ENCODE measurements at places on chromosomes 5 and 9.

GRCh38 chr9:108374626-108375025, 481.2 kb downstream of the ACTL7B start:
- no peak for DNase-seq

- DNase-seq: no peak
Measured at GRCh38 chr9:116304761-116305160, 151.2 kb downstream of the PAPPA start.

DNA sequence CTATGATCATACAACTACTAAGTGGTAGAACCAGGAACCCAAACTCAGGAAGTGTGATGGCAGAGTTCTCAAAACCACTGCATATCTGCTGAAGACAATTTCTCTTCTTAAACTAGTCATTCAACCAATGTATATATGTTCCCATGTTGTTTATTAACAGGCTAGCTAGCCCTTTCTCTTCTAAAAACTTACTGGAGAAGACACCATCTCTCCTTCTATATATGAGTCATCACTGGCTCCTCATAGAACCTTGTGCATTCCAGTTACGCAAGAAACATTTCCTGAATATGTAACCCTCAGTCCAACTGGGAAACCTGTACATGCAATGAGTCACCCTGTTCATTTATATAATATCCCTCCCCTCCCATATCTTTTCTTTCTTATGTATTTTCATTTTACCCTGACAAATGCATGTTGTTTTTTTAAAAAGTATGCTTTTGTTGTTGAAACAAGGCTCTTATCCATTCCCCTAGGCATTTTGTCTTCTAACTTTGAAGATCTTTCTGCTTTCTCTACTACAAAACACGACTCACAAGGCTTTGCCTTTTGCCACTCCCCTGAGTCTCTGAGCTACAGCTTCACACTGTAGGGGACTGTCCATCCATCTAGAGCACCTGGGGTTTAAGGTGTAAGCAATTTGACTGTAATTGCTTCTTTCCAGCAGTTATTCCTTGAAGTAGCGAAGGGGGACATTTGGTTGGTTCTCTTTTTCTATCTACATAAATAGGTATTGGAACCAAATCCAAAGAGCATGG, 119.5 kb downstream of the ANXA1 start:
- peak; percentile 86 for DNase-seq

DNA sequence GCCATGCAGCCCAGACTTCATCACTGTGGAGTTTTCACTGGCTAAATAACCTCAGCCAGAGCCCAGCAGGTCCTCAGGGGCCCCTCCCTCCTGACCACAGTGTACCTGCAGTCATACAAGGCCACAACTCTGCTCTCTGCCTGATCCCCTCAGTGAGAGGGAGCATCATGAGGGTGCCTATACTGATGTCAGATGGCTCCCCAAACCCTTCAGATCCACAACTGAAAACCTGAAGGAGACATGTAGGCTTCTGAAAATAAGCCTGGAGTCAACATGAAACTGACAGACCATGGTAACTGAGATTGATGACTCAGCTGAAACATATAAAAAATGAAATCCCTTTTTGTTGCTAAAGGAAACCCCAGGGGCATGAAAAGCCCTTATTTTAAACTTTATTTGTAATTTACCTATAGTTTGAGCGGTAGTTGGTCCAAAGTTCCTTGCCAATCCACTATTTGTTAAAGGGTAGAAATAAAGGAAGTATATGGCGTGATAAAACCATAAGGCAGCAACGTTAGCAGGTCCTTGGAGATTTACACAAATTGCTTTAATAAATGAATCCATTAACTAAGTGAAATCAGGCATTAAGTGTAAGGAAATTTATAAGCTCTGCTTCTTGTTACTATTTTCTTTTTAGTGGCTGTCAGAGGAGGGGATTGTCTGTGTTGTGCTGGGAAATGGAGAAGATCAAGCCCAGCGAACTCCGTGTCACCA, 68.3 kb downstream of the FGF1 start:
- DNase-seq: no peak

GRCh38 chr5:113232221-113232620, 202.6 kb downstream of the TSSK1B start:
- no peak for DNase-seq

- DNase-seq: no peak
Measured at GRCh38 chr5:113379936-113380806, 54.6 kb downstream of the TSSK1B start.

DNA sequence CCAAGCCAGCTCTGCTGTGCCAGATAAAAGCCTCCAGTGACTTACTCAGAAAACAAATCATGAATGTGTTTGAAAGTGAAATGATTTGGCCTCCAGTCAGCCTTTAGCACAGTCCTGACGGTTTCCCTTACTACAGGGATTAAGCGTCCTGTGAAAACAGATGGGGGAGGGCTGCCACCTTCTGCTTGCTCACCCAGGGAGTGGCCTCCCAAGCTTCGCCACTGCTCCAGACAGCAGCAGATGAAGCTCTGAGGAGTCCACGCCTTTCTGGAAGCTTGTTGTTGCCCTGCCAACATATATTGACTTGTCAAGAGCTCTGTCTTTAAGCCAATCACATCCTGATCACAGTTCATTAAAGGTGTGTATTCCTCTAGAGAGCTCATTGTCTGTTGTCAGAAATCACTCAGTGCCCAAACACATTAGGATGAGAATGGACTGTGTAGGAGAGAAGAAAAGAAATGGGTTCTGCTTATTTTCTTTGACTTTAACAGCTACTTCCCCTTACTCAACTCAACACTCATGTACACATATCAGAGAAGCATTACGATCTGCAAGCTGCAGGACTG, 4.9 kb upstream of the FYB1 start:
- no peak for DNase-seq

DNA sequence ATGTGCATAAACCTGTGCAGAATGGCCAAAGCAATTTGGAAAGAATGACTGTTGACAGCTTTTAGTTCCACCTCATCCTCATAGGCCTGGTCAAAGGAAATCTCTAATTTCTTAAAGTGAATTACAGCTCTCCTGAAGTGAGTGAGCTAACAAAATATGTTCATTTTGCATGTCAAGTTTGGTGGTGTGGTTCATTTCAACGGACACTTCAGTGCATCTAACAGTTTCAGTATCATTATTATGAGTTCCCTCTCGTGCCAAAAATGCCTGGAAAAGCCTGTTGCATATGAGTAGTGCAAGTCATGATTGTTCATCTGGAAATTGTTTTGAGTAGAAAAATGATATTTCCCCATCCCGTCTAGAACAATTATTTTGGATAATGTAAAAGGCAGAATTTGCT, 53.2 kb upstream of the HMHB1 start:
- no peak for DNase-seq

GRCh38 chr5:169862391-169862811, 117.9 kb downstream of the INSYN2B start:
- DNase-seq: no peak

DNA sequence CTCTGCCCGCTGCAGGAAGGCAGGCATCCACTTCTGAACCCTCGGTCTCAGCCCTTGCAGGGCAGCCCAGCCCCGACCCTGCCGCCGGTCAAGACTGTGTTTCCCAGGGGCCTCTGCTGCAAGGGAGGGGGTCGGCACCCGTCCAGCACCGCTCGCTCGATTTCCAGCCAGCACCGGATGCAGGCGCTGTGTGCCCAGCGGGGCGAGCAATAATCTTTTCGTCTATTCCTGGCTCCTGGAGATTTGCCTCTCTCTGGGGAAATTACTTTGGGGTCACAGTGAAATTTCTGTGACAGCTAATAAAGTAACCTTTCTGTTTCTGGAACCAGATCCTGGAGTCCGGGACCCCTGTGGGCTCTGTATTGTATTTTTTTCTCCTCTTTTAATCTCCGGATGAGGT, 155.3 kb downstream of the COL23A1 start:
- DNase-seq: no peak

DNA sequence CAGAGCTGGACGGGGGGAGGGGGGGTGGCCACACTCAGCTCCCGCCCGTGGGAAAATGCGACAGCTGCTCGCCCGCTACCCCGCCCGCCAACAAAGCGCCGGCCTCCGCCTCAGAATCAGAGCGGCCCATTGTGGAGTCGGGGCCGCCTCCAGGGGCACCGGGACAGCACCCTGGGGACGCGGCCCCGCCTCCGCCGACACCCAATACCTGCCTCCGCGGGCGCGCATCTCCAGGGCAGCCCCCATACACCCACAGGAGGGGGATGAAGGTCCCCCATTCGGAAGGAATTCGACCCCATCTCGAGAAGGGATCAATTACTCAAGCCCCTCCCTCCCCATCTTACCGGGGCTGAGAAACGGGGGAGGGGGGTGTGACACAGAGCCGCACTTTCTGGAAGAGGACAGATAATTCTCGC, 1.3 kb downstream of the NOTCH1 start:
- DNase-seq: peak; percentile 22

- DNase-seq: peak; percentile 41
Measured at GRCh38 chr5:90866333-90866732, 307.7 kb downstream of the ADGRV1 start.

- no peak for DNase-seq
Measured at GRCh38 chr5:160129841-160130240, 10.6 kb upstream of the PWWP2A start.

DNA sequence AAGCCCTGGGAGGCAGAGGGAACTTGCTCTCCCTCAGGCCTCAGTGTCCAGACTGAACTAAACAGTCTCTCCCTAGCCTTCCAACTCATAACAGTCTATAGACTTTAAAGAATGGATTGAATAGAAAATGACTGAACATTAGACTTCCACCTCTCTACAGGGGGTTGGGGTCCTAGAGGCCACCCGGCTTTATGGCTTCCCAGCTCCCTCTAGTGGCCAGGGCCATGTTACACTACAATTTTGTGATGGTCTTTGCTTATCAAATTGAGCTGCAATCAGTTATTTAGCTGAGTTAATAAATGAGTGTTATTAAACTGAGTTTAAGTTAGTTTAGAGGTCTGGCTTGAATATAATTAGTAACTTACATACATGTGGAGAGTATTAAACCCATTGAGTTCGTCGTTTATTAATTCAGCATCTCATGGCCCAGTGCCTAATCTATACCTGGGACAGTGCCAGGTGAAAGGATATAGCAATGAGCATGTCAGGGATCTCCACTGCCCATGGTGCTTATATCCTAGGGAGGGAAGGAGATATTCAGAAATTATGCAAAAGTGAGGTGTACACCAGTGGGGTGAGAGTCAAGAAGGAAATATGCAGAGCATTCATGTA, 105.2 kb downstream of the SH3TC2 start:
- peak; percentile 46 for DNase-seq

GRCh38 chr9:99818500-99818899, 3.2 kb upstream of the NR4A3 start:
- DNase-seq: no peak

- no peak for DNase-seq
Measured at GRCh38 chr9:81546489-81546888, 142.9 kb downstream of the TLE1 start.

DNA sequence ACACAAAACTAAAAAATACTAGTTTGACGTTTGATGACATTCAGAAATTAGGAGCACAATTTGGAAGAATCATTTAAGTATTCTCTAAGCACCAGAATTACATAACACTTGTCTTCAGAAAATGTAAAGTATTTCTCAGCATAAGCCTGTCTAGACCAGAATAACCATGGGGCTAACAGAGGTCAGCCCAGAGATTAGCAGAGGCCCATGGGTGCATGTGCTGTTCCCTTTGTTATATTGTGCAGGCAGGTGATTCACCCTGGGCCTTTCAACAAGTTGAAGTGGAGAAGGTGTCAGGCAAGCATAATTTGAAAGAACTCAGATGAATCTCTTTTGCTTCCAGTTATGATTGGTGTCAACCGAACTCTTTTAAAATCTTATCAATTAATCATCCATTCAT, 227.9 kb downstream of the LURAP1L start:
- DNase-seq: no peak
